Activated naive CD4-positive, alpha-beta T cell (primary cell): ENCODE measurements at places on chromosomes 3 and 15.

GRCh38 chr3:73516631-73517030 lies 108.1 kb downstream of the PDZRN3 start:
- no peak for DNase-seq

- no peak for DNase-seq
These were observed 27.8 kb upstream of the AP4E1 start for GRCh38 chr15:50880651-50881114.

DNA sequence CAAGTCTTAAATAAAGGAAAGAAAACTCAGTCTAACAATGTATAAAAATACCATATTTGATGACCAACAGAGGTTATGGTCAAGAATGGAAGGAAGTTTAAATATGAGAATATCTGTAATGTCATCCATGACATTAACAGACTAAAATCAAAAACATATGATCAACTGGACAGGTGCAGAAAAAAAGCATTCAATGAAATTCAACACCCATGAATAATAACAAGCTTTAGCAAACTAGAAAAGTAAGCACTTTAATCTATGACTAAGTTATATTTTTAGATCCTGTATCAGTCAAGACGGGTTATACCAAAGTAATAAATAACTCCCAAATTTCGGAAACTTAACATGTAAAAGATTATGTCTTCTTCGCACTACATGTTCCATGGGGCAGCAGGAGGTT lies 61.8 kb downstream of the CFAP20DC start:
- no peak for DNase-seq

GRCh38 chr3:185175370-185175987 lies 22.6 kb upstream of the C3orf70 start:
- no peak for DNase-seq

GRCh38 chr15:66100761-66101160 lies 152.8 kb downstream of the MEGF11 start:
- DNase-seq = no peak

- DNase-seq = no peak
These were observed 89.3 kb upstream of the DGKG start for GRCh38 chr3:186451371-186451770.

DNA sequence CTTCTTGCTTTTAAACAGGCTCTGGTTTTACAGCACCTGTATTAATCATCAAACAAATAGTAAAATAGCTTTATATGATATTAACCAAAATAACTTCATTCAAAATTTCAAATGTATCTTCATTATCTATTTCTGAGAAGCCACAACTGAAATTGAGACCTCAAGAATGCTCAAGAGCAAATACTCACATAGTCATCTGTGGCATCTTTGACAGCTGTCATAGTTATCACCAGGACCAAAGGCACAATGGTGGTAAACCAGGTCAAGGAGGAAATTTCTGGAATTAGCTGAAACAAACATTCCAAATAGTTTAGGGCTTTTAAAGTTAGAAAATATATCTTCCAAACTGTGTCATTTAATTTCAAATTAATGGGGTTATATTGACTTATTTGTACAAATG lies 74.6 kb downstream of the ATP8B4 start:
- no peak for DNase-seq

GRCh38 chr15:27017168-27017809 lies 46.3 kb downstream of the GABRG3 start:
- DNase-seq = no peak

- DNase-seq = no peak
These were observed 2.5 kb downstream of the SCG5 start for GRCh38 chr15:32643907-32644445.

GRCh38 chr15:62734706-62735105 lies 307.8 kb upstream of the TPM1 start:
- no peak for DNase-seq

DNA sequence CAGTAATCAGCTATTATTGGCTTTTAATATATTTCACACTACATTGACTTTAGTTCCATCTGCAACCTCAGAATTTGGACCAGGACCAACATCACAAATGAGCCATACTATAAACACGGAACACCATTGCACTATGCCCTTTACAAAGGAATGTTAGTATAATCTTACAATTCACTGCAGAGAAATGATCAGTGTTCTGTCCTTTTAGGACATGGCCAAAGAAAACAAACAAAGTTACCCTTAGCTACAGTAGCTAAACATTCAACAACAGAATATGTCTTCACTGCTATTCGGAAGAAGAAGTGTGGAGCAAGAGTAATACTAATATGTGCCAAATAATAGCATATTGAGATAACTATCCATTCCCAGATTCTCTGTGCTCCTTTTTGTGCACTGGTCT lies 90.4 kb downstream of the NAALADL2 start:
- no peak for DNase-seq

DNA sequence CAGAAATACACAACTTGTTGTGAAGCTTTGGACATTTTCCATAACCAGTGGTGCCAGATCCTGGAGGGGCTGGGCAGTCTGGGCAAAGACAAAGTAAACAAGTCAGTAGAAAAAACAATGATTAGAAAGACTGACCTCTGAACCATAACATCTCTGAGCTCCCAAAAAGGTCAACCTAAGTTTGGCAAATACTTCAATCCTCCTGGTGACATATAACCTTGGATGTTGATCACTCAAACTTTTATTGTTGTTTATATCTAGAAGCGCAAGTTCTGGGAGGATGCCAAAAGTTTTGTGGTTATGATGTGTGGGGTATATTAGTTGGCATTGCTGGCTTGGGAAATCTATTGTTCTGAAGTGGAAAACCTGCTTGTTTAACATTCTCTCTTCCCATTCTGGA lies 257.7 kb downstream of the DIPK2A start:
- no peak for DNase-seq

GRCh38 chr3:101720851-101721840 lies 3.3 kb upstream of the CEP97 start:
- DNase-seq = no peak

GRCh38 chr15:65115086-65115485 lies at the start of gene UBAP1L:
Gene UBAP1L (minus strand): TSS chr15:65115200. CDS start chr15:65106215, 8,985 bp downstream.
- no peak for DNase-seq

- no peak for DNase-seq
These were observed 22.0 kb downstream of the ZNF710 start for GRCh38 chr15:90022905-90023700.

DNA sequence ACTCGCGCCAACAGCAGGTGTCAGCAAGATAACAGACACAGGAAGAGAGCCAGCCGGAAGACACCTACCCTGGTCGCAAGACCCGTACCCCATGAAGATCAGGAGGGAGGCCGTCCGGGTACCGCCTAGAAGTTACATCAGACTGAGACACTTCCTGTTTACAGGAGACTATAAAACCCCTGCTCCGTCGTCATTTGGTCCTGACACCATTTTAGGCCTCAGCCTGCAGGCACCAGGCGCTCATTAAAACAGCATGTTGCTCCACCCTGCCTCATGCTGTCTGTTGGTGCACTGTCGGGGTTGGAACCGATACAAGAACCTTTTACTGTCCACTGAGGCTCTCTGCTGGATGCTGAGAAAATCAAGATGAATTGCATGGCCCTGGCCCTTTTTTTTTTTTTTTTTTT lies 15.6 kb upstream of the PRTG start:
- DNase-seq = no peak

GRCh38 chr15:84552896-84553295 lies 47.9 kb upstream of the ZSCAN2 start:
- DNase-seq = no peak

DNA sequence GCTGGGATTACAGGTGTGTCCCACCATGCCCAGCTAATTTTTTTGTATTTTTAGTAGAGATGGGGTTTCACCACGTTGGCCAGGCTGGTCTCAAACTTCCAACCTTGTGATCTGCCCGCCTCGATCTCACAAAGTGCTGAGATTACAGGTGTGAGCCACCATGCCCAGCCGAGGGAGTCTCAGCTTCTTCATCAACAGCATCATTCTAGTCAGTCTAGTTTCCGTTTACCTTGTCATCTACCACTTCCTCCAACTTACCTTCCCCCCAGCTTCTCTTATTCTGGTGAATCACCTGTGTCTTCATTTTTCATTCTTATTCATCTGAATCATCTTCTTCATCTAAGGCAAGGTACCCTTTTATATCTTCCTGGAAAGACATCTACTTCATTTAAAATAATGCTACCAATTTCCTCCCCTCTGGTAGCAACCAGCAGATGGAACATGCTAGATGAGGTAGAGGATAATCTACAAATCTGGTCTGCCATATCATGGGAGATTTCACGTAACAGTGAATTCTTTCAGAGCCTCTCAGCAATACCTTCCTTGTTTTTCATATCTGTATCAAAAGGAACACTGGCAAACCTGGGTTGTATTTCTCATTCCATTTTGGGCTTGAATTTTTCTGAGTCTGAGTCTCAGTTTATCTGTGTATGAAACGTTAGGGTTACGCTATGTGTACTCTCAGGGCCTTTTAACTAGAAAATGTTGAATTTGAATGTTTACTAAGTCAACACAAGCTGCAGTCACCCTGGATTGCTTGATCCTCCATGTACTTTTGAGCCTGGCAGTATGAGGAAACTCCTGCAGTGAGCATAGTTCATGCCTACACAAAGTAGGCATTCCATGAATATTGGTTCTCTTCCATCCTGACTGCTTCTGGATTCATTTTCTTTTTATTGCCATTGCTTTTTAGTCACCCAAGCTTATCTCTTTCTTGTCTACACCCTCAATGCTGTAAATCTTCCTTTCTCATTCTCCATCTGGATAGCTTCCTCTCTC lies 16.8 kb downstream of the LPP start:
- peak; percentile 4 for DNase-seq

- DNase-seq = no peak
These were observed 389 bp downstream of the APEH start for GRCh38 chr3:49674497-49674983.

GRCh38 chr15:55991802-55992768 lies 1.3 kb downstream of the NEDD4 start:
- no peak for DNase-seq

DNA sequence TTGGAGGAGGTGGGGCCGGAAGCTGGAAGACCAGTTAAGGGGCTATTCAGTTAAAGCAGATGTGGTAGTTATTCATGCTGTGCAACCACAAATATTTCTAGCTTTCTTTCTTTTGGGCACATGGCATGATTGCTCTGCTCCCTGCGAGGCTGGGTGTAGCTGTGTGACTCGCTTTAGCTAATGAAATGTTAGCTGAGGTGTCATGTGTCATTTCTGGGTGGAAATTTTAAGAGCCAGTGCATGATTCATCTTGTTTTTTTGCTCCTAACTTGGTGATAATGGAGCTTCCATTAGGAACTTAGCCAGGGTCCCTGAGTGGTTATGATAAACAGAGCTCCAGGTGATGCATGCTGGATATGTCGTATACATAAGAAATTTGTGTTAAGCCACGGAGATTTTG lies 300.6 kb downstream of the SATB1 start:
- DNase-seq = no peak

DNA sequence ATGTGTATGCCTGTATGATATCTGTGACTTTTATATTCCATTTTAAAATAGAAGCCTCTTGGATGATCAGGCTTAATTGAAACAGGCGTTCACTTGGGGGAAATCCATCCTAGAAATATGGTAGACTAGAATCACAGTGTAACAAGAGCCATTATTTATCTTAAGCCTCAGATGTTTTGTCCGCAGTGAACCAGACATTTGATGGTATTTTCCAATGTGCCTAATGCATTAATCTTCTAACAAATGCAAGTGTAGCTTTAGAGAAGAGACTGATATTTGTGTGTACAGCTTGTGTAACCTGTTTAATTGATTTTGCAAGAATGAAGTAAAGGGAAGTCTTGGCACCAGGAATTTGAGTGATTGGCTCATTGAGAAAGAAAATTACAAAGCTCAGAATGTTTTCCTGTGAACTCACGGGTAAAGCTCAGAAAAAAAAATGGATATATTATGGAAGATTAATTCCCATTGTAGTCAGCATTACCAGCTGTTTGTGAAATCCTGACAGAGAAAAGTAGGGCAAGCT lies 155.7 kb downstream of the SV2B start:
- DNase-seq = no peak

GRCh38 chr3:171528102-171528501 lies 67.9 kb upstream of the TNIK start:
- DNase-seq = no peak

- no peak for DNase-seq
These were observed 36.5 kb downstream of the PLXNA1 start for GRCh38 chr3:127019449-127019848.

- no peak for DNase-seq
These were observed 10.0 kb upstream of the SLC6A11 start for GRCh38 chr3:10806006-10806405.

DNA sequence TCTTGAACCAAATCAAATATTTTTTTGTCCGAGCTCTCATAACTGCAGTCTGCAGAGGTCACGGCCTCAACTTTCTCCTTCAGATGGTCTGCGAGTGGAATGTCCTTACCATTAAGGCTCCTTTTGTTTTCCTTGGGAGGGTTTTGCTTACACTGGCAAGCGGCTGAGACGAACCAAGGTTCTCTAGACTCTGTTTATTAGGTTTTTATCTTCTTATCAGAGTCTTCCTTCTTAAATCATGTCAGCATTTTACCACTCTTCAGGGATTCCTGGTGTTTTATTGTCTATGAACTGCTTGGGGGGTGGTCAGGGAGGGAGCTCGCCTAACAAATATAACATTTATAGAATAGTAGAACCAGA lies 773.7 kb upstream of the NR2F2 start:
- no peak for DNase-seq

GRCh38 chr15:47736143-47736786 lies 19.0 kb downstream of the SEMA6D start:
- no peak for DNase-seq

DNA sequence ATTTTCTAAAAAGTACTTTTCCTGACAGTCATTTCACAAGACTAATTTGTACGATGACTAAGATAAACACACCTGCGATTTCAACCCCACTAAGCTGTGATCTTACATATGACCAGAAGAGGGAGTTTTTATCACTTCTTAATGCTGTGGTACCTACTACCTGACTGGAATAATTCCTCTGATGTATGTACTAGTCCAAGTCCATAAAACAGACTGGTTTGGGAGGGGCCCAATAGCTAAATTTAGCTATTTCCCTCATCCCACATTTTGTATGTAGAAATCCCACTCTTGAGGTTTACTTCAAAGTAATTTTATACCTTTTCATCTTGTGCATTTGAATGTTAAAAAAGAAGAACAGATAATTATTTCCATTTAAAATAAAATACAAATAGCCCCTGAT lies 49.7 kb upstream of the SCAANT1 start:
- no peak for DNase-seq

DNA sequence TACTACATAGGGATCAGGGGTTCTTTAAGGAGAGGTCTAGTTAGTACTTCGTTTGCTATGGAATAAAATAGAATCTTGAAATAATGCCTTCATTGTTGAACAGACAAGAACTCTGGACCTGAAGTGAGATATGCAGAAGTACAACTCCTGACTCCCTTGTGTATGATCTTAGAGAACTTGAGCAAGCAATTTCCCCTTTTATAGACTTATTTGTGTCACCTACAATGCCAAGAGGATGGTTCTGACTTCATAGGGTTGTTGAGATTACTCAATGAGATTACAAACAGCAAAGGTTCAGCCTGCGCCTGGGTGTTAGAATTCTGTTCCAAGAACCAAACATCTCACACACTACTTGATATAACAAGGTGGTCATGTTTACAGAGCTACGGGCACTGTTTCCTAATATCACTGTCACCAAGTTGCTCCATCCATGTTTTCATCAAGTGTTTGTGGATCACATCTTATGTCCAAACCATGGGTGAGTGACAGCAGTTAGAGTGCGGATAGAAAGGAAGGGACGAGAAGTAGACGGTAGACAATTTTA lies 76.7 kb upstream of the ADAMTS9 start:
- no peak for DNase-seq
